Smooth muscle cell of bladder (primary cell): ENCODE measurements at places on chromosomes 6 and 20. TPM values are rescaled to one million over a fixed set of nuclear protein-coding genes. Genes with fewer than 3 reads are reported as not detected.

The IL17F gene
- total RNA-seq: not detected in 2 replicates

The THBD gene
- total RNA-seq: 1.00 and 1.2 TPM in 2 replicates

The RAD21L1 gene
- 0.14 and 0.18 TPM in 2 replicates for total RNA-seq

The MKKS gene
- 3.7 and 4.6 TPM in 2 replicates for total RNA-seq

The ULBP1 gene
- total RNA-seq: under 0.01 TPM in 1 of 2 replicates, not detected in the other

The SLA2 gene
- total RNA-seq: not detected in 2 replicates

The SMOC2 gene
- total RNA-seq: under 0.01 TPM in 1 of 2 replicates, not detected in the other

The CAPN11 gene
- under 0.01 and 0.09 TPM in 2 replicates for total RNA-seq

The CPXM1 gene
- 0.71 and 1.2 TPM in 2 replicates for total RNA-seq
